ENCODE measurements at places on chromosomes 11 and 22.

- peak; percentile 56 for DNase-seq
These were observed 44.2 kb upstream of the SMTN start for GRCh38 chr22:31036671-31037550.

DNA sequence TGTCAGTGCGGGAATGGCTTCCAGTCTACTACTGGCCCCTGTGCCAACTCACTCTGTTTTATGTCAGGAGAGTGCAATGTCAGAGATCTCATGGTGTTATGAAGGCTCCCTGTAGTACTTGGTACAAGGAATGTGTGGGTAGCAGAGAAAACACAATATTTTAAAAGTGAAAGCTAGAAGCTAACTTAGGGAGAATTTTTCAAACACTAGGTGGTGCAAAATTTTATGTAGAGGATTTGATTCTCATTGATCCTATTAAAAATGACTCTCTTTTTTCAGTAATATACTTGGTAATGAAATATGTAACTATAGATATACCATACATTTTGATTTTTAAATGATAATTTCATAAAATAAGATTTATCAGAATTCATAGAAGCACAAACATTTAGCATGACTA lies 134.7 kb downstream of the JRKL start:
- DNase-seq, result no peak

DNA sequence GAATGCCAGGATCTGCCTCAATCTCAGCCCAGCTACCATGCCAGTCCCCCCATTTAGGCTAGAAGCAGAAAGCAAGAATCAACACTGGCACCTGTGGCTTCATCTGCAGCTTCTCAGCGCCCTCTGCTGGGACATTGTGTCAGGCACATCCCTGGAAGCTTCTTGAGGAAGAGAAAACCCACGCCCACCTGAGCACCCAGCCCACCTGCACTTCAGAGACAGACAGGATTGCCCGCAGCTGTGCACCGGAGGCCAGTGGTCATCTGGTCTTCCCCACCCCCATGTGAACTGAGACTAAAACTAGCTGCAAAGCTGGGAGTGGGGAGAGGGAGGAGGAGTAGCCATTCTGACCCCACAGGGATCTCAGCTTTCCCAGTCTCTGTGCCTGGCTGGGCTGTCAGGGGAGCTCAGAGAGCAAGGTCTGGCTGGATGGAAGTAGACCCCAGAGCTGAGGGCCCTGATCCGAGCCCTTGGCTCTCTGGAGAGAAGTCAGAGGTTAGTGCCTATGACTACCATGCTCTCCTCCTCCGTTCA lies 66.8 kb downstream of the FEZ1 start:
- DNase-seq, result peak; percentile 49

DNA sequence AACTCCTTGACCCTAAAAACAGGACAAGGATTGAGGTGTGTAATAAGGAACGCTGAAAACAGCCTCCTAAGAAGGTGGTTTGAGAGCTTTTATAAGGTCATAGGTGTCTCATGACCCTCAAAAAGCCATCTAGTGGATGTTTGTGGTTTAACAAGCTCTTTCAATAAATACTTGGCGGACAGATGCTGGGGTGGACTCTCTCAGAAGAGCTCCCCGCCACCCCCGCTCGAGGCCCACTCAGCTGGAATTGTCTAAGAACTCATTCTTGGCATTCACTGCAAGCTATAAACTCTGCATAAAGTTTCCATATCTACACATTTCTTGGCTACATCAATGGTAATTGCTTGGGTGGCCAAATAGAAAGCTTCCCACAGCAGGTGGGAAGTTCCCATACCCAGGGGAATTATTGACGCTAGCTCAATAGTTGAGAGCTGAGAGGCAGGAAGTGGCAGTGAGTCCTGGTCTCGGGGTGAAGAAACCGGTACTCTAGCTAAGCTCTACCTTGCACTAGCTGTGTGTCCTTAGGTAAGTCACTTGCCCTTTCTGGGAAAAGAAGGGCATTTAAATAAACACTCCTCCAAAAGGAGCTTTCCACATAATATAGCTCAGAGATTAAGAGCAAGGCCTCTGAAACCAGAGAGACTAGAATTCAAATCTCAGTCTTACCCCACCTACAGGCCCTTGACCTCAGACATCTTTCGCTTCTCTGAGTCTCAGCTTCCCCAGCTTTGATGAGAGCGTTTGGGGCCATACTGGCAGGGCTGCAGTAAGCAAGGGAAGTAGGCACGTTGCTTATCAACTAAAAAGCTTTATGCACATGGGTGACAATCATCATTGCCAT lies 6.4 kb downstream of the MS4A15 start:
- DNase-seq, result no peak

- DNase-seq, result no peak
These were observed 126.3 kb downstream of the C11orf91 start for GRCh38 chr11:33574331-33574730.

DNA sequence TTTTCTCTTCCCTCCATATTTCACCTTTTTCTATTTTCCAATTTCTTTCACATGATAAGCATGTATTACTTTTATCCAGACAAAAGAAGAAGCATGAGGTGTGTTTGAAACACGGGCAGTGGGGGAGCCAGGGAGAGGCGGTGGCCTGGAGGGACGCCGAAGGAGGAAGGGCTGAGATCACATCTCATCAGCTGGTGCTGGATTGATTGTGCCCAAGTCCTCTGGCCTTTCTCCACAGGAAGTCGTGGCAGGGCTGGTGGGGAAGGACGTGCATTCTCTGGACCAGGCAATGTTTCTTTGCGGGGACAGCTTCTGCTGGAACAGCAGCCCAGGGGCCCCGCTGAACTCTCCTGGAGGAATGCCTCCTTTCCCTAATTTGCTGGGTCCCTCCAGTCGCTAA lies 82.9 kb downstream of the MIAT start:
- DNase-seq, result no peak

DNA sequence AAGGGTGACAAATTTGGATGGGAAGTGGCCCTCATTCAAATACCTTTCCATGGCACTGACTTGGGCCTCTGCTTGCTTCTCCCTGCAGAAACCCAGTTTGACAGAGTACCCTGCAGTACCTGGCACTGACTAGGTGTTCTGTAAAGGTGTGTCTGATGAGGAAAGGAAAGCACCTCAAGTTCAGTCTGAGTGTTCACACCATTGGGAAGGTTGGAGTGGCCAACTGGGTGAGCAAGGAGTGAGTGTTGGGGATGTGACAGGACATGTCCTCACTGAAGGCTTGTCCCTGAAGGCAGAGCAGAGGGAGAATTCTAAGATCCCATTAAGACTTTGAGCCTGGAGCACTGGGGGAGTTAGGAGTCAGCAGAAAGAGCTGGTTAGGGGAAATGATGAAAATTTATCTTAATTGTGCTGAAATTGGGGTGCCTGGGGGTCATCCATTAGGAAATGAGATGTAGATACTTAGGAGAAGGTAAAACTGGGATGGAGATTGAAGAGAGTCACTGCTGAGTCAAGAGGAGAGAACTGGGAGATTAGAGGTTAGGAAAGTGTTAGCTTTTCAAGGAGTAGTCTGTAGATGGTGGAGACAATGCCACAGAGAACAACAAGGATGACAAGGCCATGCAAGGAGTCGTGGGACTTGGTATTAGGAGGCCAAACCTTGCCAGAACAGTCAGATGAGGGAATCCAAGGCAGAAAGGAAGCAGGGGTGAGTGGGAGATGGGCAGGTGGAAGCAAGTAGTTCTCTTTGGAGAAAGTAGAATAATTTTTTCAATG lies 6.1 kb downstream of the SREBF2 start:
- DNase-seq, result no peak

GRCh38 chr11:79439886-79440570 lies 802 bp downstream of the TENM4 start:
- DNase-seq, result no peak

- no peak for DNase-seq
These were observed 14.2 kb upstream of the APOBEC3A start for GRCh38 chr22:38943201-38943600.

DNA sequence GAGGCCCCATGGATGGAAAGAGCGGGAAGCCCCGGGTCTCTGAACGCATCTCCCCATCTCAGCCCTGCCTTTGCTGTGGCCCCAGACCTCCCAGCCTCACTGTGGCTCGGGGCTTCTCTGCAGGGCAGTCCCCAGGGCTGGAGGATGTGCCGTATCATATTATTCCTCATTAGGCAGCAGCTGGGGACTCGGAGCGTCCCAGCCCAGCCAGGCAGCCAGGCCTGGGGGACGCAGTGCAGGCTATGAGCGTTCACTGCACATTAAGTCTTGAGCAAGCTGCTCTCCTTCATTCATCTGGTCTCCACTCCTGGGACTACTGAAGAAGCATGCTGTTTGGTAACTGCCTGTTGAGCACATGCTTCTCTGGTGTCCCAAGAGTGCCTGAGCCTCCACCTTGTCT lies 226.8 kb upstream of the TBCEL start:
- DNase-seq, result no peak

GRCh38 chr11:79264284-79264683 lies 176.5 kb downstream of the TENM4 start:
- DNase-seq, result no peak

- DNase-seq, result no peak
These were observed 10.8 kb downstream of the KRTAP5-6 start for GRCh38 chr11:1707751-1708150.

GRCh38 chr22:49565516-49565855 lies 262.2 kb downstream of the BRD1 start:
- no peak for DNase-seq

DNA sequence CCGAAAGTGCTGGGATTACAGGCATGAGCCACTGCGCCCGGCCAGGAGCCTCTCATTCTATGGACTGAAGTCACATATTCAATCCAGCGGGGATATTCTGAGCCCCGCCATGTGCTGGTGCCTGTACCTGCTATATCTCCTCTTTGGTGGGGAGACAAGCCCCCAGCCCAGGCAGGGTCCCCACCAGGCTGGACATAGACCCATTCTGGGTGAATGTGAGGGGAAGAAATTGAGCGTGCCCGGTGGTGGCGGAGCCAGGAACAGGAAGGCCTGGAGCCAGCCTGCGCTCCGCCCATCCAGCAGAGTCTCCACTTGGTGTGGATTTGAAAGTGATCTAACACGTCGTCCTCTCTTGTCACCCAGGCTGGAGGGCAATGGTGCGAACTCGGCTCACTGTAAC lies 38.0 kb upstream of the CSNK1E start:
- no peak for DNase-seq

GRCh38 chr11:128741916-128742315 lies 48.0 kb downstream of the FLI1 start:
- DNase-seq, result no peak

GRCh38 chr11:129881570-129882170 lies 13.7 kb downstream of the NFRKB start:
- DNase-seq, result peak; percentile 14

- no peak for DNase-seq
These were observed 28.8 kb downstream of the PRDM10 start for GRCh38 chr11:129973809-129974208.

- no peak for DNase-seq
These were observed 57.4 kb upstream of the BMAL1 start for GRCh38 chr11:13220148-13220547.

GRCh38 chr11:62883673-62884072 lies 3.0 kb downstream of the SLC3A2 start:
- DNase-seq, result no peak

DNA sequence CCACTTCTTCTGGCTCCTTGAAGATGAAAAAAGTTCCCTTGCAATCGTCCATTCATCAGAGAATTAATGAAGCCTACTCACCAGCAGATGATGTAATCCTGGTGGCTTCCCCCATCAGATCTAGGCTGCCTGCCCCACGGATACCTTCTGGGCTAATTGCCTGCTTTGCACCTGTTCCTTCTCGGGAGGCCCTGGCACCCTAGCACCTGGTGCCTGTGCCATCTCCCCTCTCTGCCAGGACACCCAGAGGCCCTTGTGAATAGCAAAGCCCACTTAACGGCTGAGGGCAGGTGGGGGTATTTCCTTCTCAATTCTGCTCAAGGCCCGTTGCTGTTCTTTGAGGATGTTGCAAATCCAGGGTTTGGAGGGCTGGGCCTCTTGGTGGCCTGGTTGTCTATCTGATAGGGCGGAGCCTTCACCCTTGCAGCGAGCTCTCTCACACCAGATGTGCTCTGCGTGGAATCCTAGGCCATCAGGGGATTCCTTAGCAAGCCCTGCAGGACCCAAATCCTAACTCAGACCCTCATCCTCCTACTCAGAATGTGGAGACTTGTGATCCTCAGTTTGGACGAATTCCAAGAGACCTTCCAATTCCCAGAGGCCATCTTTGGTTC lies at the start of gene LMO2:
Gene LMO2, minus strand, starts transcription at position 363 of the 614 bp plus-strand sequence. CDS start 22,360 bp downstream, outside the sequence.
- no peak for DNase-seq

DNA sequence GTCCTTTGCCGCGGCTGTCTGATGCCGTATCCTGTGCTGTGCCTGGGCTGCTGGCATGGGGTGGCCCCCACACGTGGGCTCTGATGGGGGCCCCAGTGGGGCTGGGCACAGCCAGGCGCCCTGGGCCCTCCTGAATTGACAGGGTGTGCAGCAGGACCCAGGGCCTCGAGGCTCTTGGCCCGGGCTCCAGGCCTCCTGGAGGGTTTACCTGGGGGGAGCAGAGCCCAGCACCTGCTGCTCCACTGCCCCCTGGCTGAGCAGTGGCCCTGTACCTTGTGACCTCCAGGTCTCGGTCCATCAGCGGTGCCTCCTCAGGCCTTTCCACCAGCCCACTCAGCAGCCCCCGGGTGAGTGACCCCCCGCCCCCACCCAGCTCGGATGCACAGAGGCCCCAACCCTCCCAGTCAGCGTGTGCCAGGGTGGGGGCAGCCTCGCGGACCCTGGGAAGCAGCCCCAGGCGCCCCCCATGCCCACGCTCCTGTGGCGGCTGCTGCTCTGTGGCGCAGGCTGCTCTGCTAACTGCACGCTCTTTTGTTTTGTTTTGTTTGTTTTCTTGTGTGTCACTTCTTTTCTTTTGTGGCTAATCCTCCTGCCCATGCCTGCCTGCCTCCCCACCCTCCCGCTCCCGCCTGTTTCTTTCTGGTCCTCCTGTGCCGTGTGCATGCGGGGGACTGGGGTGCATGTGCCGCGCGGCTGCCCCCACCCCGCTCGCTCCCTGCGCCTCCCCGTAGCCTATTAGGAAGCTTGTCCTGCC lies 36.9 kb downstream of the MOB2 start:
- DNase-seq, result no peak

- DNase-seq, result no peak
These were observed 13.0 kb downstream of the ACO2 start for GRCh38 chr22:41481925-41482318.

- DNase-seq, result no peak
These were observed 17.4 kb upstream of the FLRT1 start for GRCh38 chr11:64018310-64018709.

GRCh38 chr11:78560153-78560552 lies 14.5 kb downstream of the NARS2 start:
- no peak for DNase-seq

GRCh38 chr22:33332538-33332937 lies 274.4 kb upstream of the SYN3 start:
- no peak for DNase-seq

- no peak for DNase-seq
These were observed 1402.0 kb downstream of the BRD1 start for GRCh38 chr22:48425641-48426040.

Data from H4 (cell line).